Placental pericyte (primary cell): ENCODE measurements at places on chromosomes 2 and 18. TPM values are rescaled to one million over a fixed set of nuclear protein-coding genes. Genes with fewer than 3 reads are reported as not detected.

SCN2A gene
- under 0.01 and 1.7 TPM in 2 replicates for total RNA-seq

LAMA1 gene
- 12.5 and 19.5 TPM in 2 replicates for total RNA-seq

HOXD9 gene
- total RNA-seq = 1.7 TPM in 1 of 2 replicates, not detected in the other

POU3F3 gene
- total RNA-seq = not detected in 2 replicates

NTSR2 gene
- total RNA-seq = not detected in 2 replicates

LIPT1 gene
- 2.0 and 4.4 TPM in 2 replicates for total RNA-seq
